Caco-2 (cell line): ENCODE measurements at places on chromosomes 3 and 15. TPM values are rescaled to one million over a fixed set of nuclear protein-coding genes. Genes with fewer than 3 reads are reported as not detected.

The CHDH gene
- total RNA-seq = 30.5 and 32.4 TPM in 2 replicates

The JMJD7 gene
- 10.9 and 12.2 TPM in 2 replicates for total RNA-seq

The TGM4 gene
- not detected in 2 replicates for total RNA-seq

The GBE1 gene
- total RNA-seq = 8.1 and 8.2 TPM in 2 replicates

The MAP1A gene
- 0.84 and 0.88 TPM in 2 replicates for total RNA-seq

The GPR62 gene
- not detected in 2 replicates for total RNA-seq

The GATM gene
- 3.3 and 4.4 TPM in 2 replicates for total RNA-seq

The TRA2B gene
- 197 and 204 TPM in 2 replicates for total RNA-seq

The CPN2 gene
- not detected in 2 replicates for total RNA-seq

The ZPLD1 gene
- total RNA-seq = not detected in 2 replicates

The SLITRK3 gene
- not detected in 2 replicates for total RNA-seq

The NCK1 gene
- 37.3 and 41.2 TPM in 2 replicates for total RNA-seq

The P2RY14 gene
- not detected in 2 replicates for total RNA-seq

DNA sequence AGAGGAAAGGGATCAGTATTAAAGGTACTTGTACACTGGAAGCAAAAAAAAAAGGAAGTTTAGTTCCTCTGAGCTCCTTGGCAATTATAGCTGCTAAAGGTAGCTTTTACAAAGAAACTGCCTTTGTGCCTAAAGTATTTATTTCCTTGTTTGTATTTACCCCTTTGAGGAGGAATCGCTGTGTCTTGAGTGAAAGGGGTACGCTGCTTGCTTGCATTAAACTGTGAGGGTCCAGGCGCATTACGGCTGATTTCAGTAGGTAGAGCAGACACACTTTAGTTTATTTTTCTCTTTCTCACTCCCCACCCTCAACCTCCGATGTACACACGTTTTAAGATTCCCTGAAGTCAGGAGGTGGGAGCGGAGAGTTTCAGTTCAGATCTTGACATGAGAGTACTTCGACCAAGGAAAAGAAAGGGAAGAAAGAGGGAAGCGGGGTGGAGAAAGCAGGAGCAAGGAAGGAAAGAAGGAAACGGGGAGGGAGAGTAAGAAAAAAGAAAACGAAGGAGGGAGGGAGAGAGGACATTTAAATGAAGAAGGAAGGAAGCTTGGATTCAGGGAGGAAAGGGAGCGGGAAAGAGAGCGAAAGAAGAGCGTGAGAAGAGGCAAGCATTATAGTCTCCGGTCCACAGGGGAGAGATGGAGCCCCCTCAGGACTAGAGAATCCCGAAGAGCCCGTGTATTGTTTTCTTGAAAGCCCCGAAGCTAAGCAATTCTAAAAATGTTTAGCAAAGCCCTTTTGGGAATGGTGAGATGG is 1.2 kb upstream of the MME start:
- DNase-seq = no peak

GRCh38 chr3:89613241-89613640 is 505.8 kb downstream of the EPHA3 start:
- no peak for DNase-seq

GRCh38 chr3:112930771-112931170 is 44.1 kb downstream of the CD200R1 start:
- no peak for DNase-seq

DNA sequence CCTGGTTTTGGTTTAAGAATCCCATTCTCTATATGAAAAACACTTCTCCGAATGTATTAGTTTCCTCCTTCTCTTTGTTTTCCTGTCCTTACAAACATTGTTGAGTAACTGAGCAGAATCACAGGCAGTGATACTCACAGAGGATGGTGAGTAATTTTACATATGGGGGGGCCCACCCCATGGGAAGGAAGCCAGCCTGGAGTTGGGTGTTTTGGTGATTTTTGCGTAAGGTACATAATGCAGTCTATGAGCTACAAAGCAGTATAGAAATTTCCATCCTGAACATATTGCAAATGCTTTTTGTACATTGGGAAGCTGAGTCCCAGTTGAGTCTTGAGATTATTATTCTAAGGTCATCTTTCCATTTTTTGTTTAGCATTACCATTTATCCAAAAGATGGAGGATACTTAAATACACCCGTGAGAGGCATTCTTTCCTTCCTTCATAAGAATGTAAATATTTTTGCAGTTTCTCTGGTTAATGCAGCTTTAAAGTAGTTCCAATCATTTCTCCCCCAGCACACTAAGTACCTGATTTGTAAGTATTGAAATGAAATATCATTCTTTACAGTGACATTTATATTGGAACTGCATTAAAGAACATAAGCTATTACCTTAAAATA is 476.8 kb downstream of the AGBL1 start:
- DNase-seq = no peak

DNA sequence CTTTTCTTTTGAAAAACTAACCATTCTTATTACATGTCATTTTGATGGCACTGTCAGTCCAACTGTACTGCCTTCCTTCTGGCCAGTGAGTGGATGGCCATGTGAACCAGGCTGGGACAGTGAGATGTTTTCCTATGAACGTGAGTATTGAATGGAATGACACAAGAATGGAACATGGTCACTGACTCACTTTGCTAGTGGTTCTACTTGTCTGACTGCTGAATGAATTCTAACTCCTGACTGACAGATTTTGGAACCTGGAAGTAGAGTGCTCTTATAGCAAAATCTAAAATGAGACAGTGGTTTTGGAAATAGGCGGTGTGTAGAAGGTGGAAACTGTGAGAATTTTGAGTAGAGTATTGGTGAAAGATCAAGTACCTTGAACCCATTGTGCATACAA is 606.9 kb upstream of the KCNMB2 start:
- DNase-seq = no peak

DNA sequence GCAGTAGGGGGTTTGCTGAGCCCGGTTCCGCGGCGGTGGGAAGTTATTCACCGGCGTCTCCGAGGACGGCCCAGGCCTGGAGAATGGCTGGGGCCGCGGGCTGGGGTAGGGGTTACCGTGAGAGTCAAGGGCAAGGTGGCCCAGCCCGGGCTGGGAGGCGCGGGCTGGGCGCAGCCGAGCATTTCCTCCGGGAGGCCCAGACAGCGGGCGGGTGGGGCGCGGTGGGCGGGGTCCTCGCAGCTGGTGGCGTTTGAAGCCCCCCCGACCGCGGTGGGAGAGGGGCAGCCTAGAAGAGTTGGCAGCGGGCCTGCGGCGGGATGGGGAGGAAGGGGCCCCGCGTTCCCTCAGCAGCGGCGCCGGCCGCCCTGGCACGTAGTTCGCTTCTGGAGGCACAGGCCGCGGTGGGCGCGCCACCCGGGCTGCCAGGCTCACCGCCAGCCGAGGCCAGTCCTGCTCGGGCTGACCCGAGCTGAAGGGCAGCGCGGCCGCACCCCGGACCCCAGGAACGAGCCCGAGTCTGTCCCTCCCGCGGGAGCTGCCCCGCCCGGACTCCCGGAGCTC is 960 bp upstream of the KLF13 start:
- DNase-seq = peak; percentile 43

GRCh38 chr3:114554731-114555130 is 260.9 kb downstream of the TIGIT start:
- DNase-seq = no peak

GRCh38 chr3:54527953-54528352 is 399.9 kb downstream of the LRTM1 start:
- DNase-seq = no peak

DNA sequence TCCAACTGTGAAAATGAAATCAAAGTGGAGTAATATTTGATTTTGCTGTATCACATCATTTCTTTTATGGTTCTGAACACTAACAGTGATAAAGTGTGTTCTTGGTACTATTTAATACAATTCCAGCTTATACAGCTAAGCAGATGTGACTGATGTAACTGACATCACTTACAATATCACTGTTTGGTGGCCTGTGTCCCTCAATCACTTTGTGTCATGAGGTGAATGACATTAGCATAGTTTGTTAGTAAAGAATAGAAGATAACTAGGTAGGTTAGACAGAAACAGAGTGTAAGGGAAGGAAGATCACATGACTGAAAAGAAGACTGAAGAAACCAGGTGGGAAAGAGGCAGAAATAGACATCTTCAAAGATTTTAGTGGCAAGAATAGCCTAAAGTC is 138.7 kb downstream of the AQP9 start:
- no peak for DNase-seq

DNA sequence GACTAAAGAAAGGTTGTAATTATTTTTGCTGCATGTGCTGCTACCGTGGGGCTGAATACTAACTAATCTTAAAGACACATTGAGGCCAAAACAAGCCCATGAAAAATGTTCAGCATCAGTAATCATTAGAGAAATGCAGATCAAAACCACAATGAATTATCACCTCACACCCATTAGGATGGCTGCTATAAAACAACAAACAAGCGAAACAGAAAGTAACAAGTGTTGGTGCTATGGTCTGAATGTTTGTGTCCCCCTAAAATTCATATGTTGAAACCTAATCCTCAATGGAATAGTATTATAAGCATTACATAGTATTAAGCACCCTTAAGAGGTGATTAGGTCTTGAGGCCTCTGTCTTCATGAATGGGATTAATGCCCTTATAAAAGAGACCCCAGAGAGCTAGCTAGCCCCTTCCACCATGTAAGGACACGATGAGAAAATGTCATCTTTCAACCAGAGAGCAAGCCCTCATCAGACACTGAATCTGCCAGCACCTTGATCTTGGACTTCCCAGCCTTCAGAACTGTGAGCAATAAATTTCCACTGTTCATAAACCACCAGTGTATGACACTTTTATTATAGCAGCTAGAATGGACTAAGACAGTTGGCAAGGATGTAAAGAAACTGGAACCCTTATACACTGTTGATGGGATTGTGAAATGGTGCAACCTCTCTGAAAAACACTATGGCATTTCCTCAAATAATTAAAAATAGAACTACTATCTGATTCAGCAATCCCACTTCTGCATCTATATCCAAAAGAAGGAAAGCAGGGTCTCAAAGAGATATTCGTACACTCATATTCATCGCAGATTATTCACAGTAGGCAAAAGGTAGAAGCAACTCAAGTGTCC is 76.1 kb downstream of the REC114 start:
- DNase-seq = no peak

GRCh38 chr15:38021259-38021658 is 86.8 kb downstream of the TMCO5A start:
- DNase-seq = no peak

DNA sequence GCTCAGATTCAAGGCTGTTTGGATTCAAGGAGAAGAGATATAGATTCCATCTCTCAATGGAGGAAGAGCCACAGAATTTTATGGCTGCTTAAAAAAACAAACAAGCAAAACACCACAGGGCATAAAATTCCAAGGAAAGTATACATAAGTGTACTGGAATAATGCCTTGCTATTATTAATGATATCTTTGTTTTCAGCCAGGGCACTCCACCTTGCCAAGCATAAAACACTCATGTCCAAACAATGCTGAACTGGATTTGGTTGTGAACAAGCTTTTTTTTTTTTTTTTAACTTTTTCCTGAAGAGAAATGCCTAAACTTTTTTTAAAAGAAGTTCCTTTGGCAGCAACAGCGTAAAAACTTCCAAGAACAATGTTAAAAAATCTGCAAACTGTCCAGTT is 4.8 kb upstream of the CLSTN2 start:
- DNase-seq = no peak

- no peak for DNase-seq
These were observed 1.3 kb downstream of the STT3B start for GRCh38 chr3:31534065-31534425.

GRCh38 chr3:36988356-36988755 is 4.6 kb downstream of the EPM2AIP1 start:
- DNase-seq = no peak

GRCh38 chr15:82730022-82730530 is 20.4 kb upstream of the AP3B2 start:
- no peak for DNase-seq

- no peak for DNase-seq
These were observed 214.6 kb upstream of the UBE2E2 start for GRCh38 chr3:22988566-22988965.

DNA sequence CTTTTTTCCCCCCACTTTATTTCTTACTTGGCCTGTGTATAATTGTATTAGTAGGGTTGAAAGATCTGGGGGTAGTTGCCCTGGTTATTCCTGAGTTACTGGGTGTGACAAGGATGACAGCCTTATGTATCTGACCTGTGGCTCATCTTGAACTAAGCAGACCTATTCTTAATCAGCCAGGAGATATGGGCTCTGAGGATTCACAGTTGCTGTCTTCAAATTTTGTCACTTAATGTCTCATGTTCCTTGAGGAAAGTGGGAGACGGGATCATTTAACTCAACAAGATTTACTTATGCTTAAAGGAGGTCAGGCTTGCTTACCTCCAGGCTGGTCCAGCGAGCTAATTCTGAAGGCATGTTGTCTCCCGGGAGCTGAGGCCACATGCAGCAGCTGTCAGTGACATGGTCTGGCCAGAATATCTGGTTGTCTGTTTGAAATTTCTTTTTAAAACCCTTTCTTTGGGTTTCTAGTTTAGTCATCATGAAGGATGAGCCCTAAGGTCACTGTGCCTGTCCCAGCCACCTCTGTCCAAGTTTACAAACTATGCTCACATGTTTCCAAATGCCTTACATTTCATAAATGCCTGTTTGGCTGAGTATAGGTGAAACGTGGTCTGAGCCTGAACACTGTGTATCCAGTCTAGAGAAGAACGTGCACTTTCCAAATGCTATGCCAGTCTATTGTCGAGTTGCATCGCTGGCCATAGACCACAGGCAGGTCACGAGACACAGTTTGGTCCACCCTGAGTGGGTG is 26.8 kb downstream of the LRTM1 start:
- no peak for DNase-seq

GRCh38 chr3:182979103-182979673 is 1.1 kb downstream of the DCUN1D1 start:
- no peak for DNase-seq

DNA sequence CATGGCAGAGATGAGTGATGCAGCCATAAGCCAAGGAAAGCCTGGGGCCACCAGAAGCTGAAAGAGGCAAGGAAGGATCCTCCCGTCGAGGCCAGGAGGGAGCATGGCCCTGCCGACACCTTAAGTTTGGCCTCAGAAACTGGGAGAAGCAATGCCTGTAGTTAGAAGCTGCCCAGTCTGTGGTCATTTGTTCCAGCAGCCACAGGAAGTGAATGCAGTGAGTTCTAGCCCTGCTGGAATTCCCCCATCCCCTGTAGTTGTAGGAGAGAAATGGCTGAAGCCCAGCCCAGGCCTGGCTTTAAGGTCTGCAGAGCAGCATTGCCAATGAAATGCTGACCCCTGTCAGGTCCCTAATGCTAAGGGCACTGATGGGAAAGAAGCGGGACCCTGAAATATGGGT is 12.2 kb upstream of the CHSY1 start:
- DNase-seq = no peak

GRCh38 chr15:73952171-73952912 is 26.1 kb downstream of the LOXL1 start:
- DNase-seq = no peak

DNA sequence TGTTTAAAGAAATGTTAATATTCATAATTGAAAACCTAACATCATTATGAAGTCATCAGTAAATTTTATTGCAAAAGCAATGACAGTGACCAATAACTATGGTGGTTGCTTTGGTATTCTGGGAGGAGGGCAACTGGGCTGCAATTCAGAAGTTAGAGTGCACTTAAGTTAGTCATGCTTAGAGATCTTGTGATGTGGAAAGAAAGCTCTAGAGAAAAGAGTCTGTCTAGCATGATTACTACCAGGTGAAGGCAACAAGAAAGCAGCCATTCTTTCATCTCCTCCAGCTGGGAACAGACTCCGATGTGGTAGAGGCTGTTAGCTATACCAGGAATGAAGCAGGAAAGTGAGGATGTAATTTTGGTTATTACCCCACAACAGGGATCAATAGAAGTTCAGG is 625.6 kb downstream of the SI start:
- no peak for DNase-seq

GRCh38 chr15:87215100-87215499 is 1041.4 kb downstream of the NTRK3 start:
- DNase-seq = no peak

GRCh38 chr3:178112134-178112533 is 424.1 kb upstream of the KCNMB2 start:
- peak; percentile 41 for DNase-seq
